ENCODE measurements at places on chromosomes 11 and 22. TPM values are rescaled to one million over a fixed set of nuclear protein-coding genes. Genes with fewer than 3 reads are reported as not detected.

Gene GRIA4
- 0.87 TPM for polyA plus RNA-seq

Gene TRIM51
- not detected for polyA plus RNA-seq

Gene RNF215
- polyA plus RNA-seq = 22.9 TPM

Gene WT1
- polyA plus RNA-seq = 230 TPM

Gene PHLDA2
- polyA plus RNA-seq = 0.54 TPM

Gene OR51G2
- not detected for polyA plus RNA-seq

Gene SMC1B
- 0.40 TPM for polyA plus RNA-seq

Gene C11orf91
- polyA plus RNA-seq = not detected

Gene OR10V1
- not detected for polyA plus RNA-seq

Gene BCO2
- polyA plus RNA-seq = 3.9 TPM

Gene MMP8
- polyA plus RNA-seq = not detected

Gene SCN3B
- 1.5 TPM for polyA plus RNA-seq

Gene FZD4
- polyA plus RNA-seq = 69.2 TPM

- no peak for DNase-seq
These were observed 16.3 kb downstream of the LGR4 start for GRCh38 chr11:27456140-27456794.

- no peak for DNase-seq
These were observed 15.9 kb downstream of the MAP6 start for GRCh38 chr11:75652936-75653335.

- DNase-seq = no peak
These were observed 113.0 kb downstream of the NTM start for GRCh38 chr11:131483453-131483852.

DNA sequence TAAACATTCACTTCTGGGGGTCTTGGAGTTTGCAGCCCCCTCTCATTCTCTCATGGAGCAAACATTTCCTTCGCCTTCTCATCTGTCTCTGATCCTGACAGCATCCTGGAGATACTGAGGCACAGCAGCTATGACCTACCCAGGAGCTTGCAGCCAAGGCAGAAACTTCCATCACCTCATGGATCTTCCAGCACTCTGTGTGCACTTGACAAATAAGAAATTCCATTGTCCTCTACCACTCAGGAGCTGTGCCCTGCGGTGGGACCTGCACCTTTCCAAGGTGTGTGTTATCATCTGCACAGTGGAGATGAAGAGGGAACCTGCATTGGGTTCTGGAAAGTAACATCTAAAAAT lies 49.1 kb downstream of the GGTLC2 start:
- no peak for DNase-seq

DNA sequence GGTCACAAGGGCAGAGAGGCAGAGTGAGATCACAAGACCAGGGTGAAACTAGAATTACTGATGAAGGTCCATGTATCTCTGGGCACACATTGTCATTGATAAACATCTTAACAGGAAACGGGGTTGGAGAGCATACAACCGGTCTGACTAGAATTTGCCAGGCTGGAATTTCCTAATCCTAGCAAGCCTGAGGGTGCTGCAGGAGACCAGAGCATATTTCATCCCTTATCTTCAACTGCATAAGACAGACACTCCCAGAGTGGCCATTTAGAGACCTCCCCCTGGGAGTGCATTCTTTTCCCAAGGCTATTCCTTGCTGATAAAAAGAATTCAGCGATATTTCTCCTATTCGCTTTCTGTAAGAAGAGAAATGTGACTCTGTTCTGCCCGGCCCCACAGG lies 84.6 kb upstream of the IZUMO1R start:
- DNase-seq = no peak

GRCh38 chr11:22558664-22559063 lies 67.0 kb downstream of the FANCF start:
- DNase-seq = no peak

DNA sequence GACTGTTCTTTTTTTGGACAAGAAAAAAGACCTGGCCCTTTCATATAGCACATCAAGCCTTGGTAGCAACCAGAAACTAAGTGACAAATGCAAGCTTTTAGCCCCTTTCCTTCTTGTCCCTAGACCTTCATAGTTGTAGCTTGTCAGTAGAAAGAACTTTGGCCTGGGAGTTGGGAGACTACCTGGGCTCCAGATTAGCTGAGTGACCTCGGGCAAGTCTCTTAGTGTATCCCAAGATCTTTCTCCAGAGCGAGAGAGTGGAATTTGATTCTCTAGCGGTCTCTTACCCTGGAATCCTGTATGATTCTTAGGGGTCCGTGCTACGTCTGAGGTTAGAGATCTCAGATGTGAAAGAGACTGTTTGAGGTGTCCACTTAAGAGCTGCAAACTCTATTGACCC lies 59.0 kb downstream of the ZNRF3 start:
- DNase-seq = no peak

- DNase-seq = peak; percentile 38
These were observed 647 bp downstream of the SWAP70 start for GRCh38 chr11:9664276-9665171.

DNA sequence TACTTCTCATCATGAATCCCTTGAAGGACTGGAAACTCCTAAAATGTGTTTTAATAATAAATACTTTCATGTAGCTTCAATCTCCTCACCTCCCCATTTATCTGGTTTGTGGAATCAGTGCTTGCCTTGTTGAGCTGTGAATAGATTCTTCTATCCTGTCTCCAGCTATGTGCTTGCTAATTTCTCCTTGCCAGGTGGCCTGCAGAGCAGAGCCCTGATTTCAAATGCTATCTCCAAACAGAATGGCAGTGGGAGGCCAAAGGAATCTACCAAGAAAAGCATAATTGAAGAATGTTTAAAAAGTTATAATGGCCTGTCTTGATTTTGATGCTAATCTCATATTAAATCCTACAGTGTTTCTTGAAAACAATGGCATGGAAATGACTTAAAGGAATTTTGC lies 309.3 kb upstream of the CHORDC1 start:
- no peak for DNase-seq

- no peak for DNase-seq
These were observed 3.1 kb upstream of the TMA7B start for GRCh38 chr22:39956932-39957664.

- DNase-seq = no peak
These were observed 156.4 kb downstream of the TTC17 start for GRCh38 chr11:43515090-43515489.

- no peak for DNase-seq
These were observed at the start of gene MS4A7 for GRCh38 chr11:60378354-60378753. MS4A7 (plus strand) TSS chr11:60378532; CDS start chr11:60383142, 4,610 bp downstream.

GRCh38 chr22:39026509-39027150 lies 5.7 kb downstream of the APOBEC3D start:
- no peak for DNase-seq

DNA sequence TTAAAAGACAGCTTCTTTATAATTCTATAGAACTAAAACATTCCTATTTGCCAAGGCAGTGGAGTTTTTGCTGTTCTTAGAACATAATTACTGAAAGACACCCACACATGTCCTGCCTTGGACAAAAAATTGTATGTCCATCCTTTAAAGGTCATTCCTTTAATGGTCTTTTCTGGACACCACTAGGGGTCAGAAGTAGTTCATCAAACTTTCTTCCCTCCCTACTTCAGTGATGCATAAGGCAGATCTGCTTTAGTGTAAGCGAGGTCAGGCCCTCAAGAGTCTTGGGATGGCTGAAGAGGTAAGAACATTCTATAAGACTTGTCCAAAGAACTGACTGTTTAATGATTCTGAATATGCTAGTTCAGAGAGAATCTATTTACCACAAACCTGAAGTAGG lies 4.3 kb upstream of the OR51V1 start:
- DNase-seq = peak; percentile 1

- DNase-seq = no peak
These were observed 208.8 kb downstream of the DCDC1 start for GRCh38 chr11:31160504-31161422.

DNA sequence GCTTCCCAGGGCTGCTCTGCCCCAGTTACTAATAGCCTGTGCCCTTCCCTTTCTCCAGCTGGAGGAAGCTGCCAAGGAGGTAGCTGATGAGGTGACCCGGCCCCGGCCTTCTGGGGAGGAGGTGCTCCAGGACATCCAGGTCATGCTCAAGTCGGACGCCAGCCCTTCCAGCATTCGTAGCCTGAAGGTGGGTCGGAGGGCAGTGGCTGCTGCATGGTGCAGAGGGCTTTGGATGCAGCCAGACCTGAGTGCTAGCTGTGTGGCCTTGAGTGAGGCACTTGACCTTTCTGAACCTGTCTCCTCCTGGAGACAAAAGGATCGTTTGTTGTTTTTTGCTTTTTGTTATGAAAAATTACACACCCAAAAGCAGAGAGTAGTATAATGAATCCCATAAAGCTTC lies 3.4 kb downstream of the MCM5 start:
- no peak for DNase-seq

DNA sequence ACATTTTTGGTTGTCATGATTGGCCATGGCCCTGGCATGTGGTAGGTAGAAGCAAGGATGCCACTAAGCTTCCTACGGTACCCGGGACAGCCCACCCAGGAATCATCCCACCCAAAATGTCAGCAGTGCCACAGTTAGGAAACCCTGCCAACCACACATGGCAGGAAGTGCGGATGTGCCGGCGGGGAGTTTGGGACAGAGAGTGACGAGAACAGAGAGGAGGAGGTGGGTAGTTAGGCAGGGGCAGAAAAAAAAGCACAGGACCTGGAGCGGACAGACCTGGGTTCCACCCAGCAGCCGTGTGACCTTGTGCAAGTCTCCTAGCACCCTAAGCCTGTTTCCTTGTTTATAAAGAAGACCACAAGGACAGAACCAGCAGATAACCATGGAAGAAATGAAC lies 3.3 kb downstream of the SPI1 start:
- no peak for DNase-seq

DNA sequence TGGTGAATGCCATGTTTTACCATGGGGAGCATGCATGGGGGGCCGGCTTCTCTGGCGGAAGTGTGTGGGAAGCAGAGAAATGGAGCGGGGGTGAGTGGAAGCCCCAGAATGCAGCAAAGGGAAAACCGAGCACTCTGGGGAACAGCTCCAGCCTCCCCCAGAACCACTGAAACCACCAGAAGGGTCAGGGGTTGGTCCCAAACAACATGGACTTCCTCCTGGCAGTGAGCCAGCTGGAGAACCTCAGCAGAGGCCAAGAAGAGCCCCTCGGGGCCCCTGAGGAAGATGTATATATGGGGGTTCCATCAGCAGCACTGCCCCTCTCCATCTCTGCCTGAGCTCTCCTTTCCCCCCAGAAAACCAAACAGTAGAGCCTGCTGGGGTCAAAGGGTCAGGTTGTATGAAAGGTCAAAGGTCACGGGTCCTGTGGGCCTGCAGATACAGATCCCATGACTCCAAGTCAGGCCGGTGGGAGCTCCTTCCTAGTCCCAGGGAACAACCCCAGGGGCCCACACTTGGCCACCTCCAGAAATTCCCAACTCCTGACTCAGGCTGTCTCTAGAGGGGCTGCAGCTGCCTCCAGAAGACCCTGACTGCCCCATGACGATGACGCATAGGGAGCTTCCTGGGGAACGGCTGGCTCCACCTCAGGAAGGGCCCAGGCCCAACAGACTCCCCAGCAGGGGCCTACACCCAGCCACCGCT lies 48.5 kb upstream of the TIMP3 start:
- no peak for DNase-seq

GRCh38 chr11:101436511-101437142 lies 147.2 kb downstream of the TRPC6 start:
- no peak for DNase-seq

DNA sequence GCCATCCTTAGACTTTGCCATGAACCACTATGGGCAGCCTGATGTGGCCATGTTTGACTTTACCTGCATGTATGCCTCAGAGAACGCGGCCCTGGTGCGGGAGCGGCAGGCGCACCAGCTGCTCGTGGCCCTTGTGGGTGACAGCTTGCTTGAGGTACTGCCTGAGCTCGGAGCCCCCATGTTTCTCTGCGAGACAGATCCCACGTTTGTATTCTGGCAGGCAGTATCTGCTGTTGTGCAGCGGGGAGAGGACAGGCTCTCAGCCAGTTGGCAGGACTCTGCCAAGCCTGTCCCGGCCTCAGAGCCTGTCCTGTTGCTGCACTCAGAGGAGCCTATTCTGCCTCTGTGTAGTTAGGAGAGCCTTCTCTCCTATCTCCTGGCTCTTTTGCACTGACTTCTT lies 109.9 kb downstream of the MICAL2 start:
- DNase-seq = no peak

DNA sequence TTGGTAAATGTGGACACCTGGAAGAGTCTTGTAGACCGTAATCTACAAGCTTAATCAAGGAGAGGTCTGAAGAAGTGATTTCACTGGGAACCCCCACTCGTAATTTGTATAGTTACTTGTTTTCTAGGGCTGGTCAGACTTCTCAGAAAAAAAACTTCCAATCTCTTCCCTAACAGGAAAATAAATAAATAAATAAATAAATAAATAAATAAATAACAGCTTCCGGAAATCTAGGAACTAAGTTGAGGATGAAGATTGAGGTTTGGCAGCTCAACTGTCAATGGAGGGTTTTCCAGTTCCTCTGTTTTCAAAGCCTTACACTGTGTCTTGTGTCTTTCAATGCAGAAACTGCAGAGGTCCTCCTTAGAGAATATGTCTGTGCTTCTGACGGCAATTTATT lies 17.7 kb upstream of the TYR start:
- no peak for DNase-seq

DNA sequence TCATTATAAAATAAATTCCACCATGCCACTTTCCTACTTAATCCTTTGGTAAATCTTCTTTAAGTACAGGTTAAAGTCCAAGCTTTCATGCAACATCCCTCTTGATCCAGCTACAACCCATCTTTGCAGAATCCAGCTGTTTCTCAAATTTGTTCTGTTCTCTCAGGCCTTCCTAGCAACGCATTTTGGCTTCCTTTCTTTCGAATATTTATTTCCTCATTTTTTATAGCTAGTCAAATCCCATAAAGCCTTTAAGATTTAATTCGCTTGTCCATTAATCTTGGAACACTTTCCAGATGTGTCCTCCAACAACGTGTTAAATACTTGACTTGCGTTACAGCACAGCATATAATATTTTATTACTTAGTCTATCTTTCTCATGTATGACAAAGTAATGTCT lies 600.1 kb upstream of the CHORDC1 start:
- peak; percentile 12 for DNase-seq

- no peak for DNase-seq
These were observed 19.6 kb downstream of the ACER3 start for GRCh38 chr11:76880314-76880713.

GRCh38 chr11:65416341-65416824 lies 6.2 kb upstream of the NEAT1 start:
- DNase-seq = no peak

DNA sequence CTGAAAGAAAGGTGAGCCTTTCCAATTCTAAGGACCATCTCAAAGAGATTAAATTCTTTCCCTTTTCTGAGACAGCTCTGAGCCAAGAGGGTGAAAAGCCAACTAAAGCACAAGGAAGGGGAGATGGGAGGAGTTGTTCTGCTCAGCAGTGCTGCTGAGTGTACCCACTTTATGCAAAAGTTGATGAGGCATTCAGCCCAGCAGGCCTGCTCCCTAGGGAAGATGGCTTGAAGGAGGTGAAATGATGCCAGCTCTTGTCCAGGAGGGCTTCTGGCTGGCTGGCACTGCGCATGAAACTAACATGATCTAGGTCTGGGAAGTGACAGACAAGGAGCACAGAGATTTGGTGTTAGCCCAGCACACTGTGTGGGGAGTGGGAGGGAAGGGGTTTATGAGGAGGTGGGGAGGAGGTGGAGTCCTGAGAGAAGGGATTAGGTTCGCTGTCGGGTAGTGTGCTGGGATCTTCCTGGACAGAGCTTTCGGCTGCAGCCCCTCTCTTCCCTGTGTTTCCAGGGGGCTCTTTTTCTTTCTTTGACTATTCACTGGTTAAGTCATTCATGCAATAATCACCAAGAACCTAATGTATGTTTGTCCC lies 225.5 kb upstream of the NARS2 start:
- DNase-seq = no peak

GRCh38 chr11:119680541-119681360 lies 48.2 kb downstream of the NECTIN1 start:
- DNase-seq = no peak

All from right renal pelvis (tissue), 4 donors.